HT1080 (cell line): ENCODE measurements at places on chromosomes 7 and 10. TPM values are rescaled to one million over a fixed set of nuclear protein-coding genes. Genes with fewer than 3 reads are reported as not detected.

DNA sequence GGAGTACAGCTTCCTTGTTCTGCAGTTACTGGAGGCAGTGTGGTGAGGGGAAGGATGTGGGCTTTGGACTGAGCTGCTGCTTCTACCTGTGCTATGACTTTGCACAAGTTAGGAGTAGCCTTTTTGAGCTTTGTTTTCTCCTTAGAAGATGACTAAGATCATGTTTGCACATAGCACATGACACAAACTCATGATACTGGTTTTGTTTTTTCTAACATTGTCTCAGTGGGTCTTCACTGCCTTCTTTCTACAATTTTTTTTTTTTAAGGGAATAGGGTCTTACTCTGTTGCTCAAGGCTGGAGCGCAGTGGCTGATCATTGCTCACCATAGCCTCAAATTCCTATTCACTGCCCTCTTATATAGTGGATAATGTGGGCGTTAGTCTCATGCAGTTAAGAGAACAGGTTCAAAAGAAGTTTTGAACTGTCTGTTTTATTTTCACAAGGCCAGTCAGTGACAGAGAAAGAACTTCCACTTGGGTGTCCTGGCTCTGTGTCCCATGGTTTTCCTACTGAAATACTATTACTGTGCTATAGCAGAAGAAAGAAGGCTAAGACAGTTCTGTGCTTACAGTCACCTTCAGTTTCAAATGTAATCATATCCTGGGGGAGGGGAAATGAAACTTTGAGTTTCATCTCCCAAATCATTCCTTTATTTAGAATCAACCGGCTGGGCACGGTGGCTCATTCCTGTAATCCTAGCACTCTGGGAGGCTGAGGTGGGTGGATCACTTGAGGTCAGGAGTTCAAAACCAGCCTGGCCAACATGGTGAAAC lies 72.0 kb downstream of the KAT6B start:
- peak; percentile 41 for DNase-seq

DNA sequence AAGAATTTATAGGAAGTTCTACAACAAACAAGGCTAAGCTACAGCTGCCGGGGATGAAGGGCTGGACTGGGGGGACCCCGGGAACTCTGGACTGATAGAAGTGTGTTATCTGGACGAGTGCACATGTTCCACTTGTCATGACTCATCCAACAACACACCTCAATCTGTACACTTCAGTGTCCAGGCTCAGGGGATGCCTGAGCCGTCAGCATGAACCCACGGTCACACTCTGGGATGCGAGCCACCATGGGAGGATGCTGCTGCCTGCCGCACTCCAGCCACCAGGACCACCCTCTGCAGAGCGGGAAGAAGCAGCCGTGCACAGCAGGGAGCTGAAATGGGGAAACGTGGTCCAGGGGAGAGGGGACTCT lies 67.5 kb downstream of the MAD1L1 start:
- DNase-seq, result no peak

- DNase-seq, result no peak
Measured at GRCh38 chr10:113261611-113262091, 291.2 kb upstream of the HABP2 start.

- no peak for DNase-seq
Measured at GRCh38 chr7:70920876-70921275, 211.1 kb upstream of the GALNT17 start.

DNA sequence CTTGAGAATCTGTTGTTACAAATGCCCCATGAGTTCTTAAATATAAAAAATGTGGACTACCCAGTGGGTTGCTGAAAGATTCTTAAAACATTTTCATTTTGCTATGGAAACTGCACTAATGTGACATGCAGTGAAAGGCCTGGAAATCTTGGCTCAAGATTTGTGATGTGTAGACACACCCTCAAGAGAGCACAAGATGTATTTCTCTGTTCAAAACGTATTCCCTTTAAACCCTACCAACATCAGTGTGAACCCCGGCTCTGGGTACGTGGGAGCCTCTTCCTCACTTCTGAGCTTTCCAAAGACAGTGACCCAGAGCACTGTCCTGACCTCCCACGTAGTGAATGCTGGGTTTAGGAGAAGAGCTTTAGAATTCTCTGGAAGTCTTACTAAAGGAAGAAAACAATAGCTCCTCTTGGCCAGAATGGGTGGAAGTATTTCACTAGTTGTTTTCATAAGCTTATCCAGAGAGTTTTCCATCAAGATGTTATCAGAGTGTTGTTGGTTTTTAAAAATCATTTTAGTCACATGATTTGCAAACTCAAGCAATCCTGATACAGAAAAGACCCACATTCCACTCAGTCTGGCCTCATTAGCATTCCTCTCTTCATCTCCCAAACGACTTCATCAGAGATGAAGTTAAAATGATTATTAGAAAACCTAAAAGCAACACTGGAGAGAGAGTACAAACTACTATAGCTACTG lies 81.5 kb upstream of the AFAP1L2 start:
- DNase-seq, result no peak

DNA sequence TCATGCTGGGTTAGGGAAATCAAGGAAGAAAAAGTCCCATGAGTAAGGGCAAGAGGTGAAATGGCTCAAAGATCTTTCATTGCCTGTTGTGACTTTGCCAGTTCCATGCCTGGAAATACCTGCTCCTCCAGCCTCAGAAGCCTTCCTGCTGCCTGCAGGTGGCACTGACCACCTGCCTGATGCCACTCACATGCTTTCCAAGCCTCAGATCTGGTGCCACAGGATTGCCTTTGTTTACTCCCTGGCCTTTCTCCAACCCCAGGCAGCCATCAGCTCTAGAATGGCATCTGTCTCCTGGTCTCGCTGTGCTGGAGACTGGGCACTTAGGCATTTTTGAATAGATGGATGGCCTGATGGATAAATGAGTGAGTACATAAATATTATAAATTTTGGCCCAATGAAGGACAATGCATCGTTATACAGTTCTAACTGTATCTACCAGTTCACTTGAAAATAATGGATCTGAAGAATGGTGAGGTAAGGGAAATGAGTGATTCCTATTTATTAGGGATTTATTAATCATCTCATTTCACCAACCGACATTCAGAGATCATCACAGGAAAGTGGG lies 657.2 kb downstream of the INHBA start:
- DNase-seq, result peak; percentile 24

DNA sequence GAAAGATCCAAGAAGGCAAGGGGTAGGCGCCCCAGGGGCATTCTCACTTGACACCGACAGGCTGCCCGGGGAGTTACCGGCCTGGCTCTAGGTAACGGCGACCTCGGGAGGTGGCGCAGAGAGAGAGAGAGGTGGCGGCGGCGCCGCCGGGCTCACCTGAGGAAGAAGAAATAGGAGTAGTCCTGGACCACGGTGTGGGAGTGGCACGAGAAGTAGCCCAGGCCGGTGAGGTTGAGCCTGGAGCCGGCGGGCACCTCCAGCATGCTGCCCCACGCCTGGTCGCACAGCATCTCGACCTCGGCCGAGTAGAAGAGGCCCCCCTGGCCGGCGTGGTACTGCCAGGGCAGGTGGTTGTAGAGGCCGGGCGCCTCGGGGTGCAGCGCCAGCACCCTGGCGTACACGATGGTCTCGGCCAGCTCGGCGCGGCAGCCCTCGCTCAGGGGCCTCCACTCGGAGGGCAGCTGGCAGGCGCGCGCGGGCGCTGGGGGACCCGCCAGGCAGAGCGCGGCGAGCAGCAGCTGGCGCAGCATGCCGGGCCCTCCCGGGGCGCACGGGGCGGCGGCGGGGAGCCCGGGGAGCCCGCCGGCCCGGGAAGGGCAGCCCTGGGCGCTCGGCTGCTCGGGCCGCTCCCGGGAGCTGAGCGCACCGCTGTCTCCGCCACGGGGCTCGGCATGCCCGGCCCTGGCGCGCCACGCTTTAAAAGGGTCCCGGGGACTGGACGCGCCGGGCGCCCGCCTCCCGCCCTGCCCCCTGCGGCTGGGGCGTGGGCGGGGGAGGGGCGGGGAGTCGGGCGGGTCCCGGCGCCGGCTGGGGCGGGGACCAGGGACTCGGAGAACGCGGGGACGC lies at the start of gene CCDC3:
Gene CCDC3, minus strand, starts transcription at position 673 of the 846 bp plus-strand sequence. Its CDS starts 143 bp downstream, at position 530.
- no peak for DNase-seq

GRCh38 chr10:77978360-77978759 lies 51.0 kb downstream of the POLR3A start:
- DNase-seq, result no peak

GRCh38 chr7:28104041-28104541 lies 76.5 kb downstream of the JAZF1 start:
- peak; percentile 23 for DNase-seq

The SOSTDC1 gene
- total RNA-seq, result not detected in 2 replicates

The GPC2 gene
- 0.51 TPM in 1 of 2 replicates, not detected in the other for total RNA-seq

The FGL2 gene
- not detected in 2 replicates for total RNA-seq

The ZP3 gene
- 0.94 and 2.5 TPM in 2 replicates for total RNA-seq

The CHRM2 gene
- total RNA-seq, result not detected in 2 replicates

The STRA8 gene
- total RNA-seq, result not detected in 2 replicates

The ADAMTS14 gene
- total RNA-seq, result under 0.01 TPM in 1 of 2 replicates, not detected in the other
